NCI-H69 (cell line): ENCODE measurements at places on chromosomes 5 and 9.

DNA sequence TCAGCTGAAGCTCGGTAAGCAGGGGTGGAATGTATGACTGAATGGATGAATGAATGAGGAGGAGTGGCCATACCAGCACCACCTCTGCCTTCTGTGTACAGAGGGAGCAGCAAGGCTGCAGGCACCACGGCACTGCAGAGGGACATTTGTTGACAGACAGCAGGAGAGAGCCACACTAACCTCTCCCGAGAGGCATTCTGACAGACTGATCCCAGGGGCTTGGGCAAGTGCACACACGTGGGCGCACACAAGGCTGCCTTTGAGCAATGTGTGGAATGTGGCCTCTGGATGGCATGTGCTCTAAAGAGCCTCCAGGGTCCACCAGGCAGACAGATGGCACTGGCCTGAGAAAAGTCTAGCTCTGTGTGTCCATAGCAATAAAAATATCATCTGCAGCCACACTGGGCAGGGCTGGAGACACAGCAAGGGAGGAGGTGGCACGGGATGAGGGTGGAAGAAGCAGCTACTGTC is 111.8 kb downstream of the ACTL7B start:
- peak; percentile 97 for DNase-seq

DNA sequence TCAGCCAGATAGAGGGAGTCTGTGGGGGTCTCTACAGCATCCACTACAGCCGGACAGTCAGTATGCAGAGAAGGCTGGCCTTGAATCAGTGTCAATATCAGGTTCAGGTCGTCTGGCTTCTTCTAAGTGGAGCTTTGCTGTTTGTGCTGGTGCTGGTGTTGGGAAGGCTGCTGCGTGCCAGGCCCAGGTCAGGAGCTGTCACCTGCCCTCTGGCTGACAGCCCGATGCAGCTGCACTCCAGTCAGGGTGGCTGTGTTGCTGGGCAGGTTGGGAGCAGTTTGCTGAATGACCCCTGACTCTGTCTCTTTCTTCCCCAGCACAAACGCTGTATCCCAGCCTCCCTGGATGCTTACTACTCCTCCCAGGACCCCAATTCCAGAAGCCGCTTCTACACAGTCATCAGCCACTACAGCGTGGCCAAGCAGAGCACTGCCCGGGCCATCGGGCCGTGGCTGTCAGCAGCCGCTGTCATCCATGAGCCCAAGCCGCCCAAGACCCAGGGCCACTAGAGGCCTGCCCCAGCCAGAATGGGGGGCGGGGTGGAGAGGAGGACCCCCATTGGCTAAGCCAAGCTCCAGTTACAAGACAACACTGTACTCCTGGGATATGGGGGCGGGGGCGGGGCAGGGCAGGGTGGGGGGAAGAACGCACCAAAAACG is 61.6 kb downstream of the NSG2 start:
- no peak for DNase-seq

- no peak for DNase-seq
Measured at GRCh38 chr5:59092758-59093157, 509.9 kb downstream of the RAB3C start.

- DNase-seq, result no peak
Measured at GRCh38 chr5:110104726-110105669, 415.3 kb downstream of the MAN2A1 start.

- no peak for DNase-seq
Measured at GRCh38 chr5:157164521-157164920, 1.5 kb downstream of the GARIN3 start.

GRCh38 chr9:134666208-134666607 is 24.6 kb downstream of the COL5A1 start:
- no peak for DNase-seq

- peak; percentile 6 for DNase-seq
Measured at GRCh38 chr9:74309654-74310053, 187.5 kb upstream of the RORB start.

- no peak for DNase-seq
Measured at GRCh38 chr9:104227108-104227507, 133.0 kb downstream of the SMC2 start.

DNA sequence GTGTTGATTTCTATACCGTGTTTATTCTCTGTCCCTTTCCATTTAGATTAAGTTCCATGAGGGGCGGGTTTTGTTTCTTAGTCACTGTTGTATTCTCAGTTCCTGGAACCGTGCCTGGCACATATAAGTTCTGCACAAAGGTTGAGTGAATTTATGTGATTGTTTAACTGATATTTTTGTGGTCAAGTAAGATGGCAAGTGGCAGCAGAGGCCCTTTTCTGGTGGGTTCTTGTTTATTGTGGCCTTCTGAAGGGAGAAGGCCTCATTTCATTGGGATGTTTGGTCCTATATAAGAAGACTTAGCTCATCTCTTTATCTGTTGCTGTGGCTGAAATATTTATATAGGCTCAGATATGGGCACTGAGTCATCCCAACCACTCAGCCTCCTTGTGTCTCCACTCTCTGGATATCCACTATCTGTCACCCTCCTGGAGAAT is 262.5 kb downstream of the PSAT1 start:
- DNase-seq, result no peak

DNA sequence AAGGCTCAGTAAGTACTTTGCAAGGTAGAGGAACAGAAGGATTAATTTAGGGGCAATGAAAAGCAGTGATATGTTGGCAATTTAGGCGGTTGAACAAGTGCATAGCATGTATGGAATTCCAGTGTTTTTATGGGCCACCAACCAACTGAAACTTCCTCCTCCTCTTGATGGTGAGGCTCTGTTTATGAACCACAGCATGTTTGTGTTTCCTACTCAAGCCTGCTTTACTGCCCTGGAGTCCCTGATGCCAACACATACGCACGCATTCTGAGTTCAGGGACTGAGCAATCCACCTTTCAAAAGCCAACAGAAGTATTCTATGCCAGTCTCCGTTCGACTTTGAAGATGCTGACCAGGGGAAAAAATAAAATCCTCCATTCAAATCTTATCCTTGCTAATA is 417.5 kb downstream of the EFNA5 start:
- peak; percentile 49 for DNase-seq

DNA sequence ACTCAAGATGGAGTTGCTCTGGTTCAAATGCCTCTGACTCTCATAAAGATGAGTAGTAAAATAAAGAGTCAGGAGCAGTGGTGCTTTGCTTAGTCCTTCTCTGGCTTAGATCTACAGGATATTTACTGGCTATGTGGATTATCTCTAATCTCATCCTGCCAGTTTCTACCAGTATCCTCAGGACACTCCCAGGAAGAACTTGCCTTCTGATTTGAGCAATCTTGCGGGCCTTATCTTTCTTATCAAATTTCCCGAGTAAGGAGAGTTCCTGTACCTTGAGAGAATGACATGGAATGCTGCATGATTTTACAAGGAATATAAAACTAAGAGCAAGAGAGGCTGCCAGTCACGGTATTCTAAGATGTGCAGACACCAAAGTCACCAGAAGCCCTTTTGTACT is 364.0 kb downstream of the ARHGEF28 start:
- DNase-seq, result no peak

DNA sequence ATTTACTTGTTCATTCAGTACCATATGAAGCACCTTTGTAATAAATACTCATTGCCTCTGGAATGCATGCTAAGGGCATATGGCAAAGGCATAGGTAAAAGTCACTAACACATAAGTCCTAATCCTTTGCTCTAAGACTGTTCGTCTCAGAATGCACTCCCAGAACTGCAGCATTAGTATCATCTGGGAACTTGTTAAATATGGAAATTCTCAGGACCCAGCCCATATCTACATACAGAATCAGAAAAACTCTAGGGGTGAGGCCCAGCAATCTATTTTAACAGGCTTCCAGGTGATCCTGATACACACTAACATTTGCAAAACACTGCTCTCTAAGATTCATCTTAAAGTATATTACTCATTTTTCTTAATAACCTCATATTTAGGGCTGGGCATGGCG is 113.8 kb upstream of the CDH6 start:
- DNase-seq, result no peak

GRCh38 chr5:41465493-41466171 is 44.8 kb downstream of the PLCXD3 start:
- DNase-seq, result no peak

- no peak for DNase-seq
Measured at GRCh38 chr9:70987986-70988385, 133.4 kb downstream of the TRPM3 start.

GRCh38 chr5:170760113-170760512 is 23.4 kb upstream of the GABRP start:
- DNase-seq, result peak; percentile 43

DNA sequence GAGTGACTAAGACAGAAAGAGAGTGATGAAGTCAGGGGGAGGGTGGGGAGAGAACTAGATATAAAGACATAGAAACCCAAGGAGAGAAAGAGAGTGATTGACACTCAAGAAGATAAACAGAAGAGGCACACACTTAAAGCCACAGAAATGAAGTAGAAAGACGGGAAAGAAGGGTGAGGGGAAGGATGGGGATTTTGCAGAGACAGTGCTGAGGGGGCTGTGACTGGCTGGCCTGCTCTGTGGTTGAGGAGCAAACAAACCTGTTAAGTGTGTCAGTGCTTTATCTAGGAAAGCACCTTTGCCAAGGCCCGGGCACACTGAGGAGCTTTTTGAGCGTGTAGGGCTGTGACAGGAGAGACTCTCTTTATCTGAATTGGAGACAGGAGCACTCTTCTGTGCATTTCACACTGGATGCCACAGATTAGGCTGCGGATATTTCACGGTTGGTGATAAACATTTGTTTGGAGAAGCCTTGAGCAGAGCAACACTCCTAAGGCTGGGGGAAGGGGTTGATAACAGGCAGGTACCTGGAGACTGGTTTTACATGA is 109.1 kb downstream of the DOCK2 start:
- no peak for DNase-seq

GRCh38 chr5:893711-894110 is 1.0 kb downstream of the TRIP13 start:
- DNase-seq, result peak; percentile 69

- DNase-seq, result no peak
Measured at GRCh38 chr5:79475152-79475466, 38.8 kb downstream of the HOMER1 start.

GRCh38 chr5:61397238-61397637 is 65.2 kb downstream of the ZSWIM6 start:
- DNase-seq, result peak; percentile 64

DNA sequence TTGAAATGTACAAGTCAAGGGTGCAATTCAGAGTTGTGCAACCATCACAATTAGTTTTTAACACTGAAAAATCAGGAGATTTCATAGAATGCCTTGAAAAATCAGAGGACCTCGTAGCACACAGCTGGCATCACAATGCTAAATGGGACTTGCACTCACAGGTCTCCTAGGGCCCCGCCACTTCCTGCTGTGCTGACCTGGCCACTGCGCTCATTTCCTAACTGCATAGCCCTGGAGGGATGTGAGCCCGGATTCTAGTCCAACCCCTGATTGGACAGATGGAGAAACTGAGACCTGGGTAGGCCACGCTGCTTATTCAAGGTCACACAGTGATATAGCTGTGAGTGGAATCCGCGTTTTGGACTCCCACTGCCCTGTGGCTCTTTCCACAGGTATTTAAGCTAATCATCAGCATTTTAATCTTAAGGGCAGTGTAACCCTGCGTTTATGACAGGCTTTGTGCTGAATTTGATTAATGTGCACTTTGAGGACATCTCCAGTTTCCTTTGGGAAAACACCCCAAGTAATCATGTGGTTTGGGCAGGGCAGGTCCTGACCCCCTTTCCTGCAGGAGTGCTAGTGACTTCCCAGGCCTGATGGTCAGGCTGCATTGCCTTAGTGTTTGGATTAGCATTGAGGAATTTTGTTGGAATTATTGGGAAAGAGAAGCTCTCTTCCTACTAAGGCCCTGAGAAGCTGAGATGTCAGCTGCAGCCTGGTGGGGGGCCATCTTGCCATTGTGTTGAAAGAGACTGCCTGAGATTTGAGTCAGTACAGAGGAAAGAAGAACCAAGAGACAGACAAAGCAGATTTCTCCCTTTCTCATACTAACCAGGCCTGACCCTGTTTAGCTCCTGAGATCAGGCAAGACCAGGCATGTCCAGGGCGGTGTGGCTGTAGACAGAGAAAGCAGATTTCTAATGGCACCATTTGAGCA is 36.2 kb downstream of the STC2 start:
- peak; percentile 94 for DNase-seq

- no peak for DNase-seq
Measured at GRCh38 chr5:135979510-135979909, 24.7 kb upstream of the LECT2 start.

DNA sequence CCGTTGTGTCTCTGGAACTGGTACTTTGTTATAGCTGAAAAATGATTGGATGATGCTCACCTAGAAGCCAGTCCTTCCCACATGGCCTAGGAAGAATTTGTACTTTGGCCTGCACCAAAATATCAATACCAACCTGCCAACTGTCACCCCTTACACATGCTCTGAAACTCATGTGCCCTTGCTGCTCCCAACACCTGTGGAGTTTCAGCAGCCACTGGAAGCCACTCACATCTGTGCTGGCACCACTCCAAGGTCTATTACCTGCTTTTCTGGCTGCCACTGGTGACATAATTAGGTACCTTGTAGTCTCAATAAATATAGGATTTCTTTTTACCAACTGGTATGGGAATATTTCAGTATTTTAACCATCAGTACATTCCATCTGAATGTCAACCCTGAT is 363.6 kb downstream of the SH3GL2 start:
- peak; percentile 96 for DNase-seq

- DNase-seq, result peak; percentile 59
Measured at GRCh38 chr5:149228618-149229297, 42.9 kb upstream of the AFAP1L1 start.

- no peak for DNase-seq
Measured at GRCh38 chr5:143716881-143717280, 95.1 kb upstream of the HMHB1 start.

DNA sequence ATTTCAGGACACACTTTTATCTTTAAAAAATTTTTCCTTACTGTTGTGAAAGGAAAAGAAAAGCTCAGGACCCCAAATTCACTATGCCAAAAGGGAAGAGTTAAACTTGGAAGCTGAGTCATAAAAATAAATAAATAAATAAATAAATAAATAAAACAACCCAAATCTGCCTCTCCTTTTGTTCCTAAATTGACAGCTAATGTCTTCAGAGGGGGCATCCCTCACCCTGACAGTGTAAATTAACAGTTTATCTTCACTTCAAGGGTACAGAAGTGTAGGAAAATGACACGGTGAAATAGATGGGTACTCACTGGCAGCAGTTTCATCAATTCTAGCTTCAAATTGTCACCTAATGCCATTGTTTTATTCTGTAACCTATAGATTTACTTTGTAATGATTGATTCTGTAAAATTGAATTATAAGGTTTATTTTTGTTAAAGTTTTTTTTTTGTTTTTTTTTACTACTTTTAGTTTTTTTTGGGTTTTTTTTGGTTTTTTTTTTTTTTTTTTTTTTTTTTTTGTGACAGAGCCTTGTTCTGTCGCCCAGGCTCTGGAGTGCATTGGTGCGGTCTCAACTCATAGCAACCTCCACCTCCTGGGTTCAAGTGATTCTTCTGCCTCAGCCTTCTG is 18.5 kb upstream of the ANXA1 start:
- peak; percentile 58 for DNase-seq

GRCh38 chr5:116145416-116145815 is 60.6 kb downstream of the COMMD10 start:
- peak; percentile 97 for DNase-seq

- DNase-seq, result peak; percentile 25
Measured at GRCh38 chr5:24646915-24647314, 2.1 kb upstream of the CDH10 start.
